Right atrium auricular region (tissue), 2 donors: ENCODE measurements at places on chromosomes 11 and 22. TPM values are rescaled to one million over a fixed set of nuclear protein-coding genes. Genes with fewer than 3 reads are reported as not detected.

CENPM gene
- total RNA-seq, result not detected

GRCh38 chr22:24175160-24175808, 6.0 kb upstream of the SUSD2 start:
- peak; percentile 80 for DNase-seq

DNA sequence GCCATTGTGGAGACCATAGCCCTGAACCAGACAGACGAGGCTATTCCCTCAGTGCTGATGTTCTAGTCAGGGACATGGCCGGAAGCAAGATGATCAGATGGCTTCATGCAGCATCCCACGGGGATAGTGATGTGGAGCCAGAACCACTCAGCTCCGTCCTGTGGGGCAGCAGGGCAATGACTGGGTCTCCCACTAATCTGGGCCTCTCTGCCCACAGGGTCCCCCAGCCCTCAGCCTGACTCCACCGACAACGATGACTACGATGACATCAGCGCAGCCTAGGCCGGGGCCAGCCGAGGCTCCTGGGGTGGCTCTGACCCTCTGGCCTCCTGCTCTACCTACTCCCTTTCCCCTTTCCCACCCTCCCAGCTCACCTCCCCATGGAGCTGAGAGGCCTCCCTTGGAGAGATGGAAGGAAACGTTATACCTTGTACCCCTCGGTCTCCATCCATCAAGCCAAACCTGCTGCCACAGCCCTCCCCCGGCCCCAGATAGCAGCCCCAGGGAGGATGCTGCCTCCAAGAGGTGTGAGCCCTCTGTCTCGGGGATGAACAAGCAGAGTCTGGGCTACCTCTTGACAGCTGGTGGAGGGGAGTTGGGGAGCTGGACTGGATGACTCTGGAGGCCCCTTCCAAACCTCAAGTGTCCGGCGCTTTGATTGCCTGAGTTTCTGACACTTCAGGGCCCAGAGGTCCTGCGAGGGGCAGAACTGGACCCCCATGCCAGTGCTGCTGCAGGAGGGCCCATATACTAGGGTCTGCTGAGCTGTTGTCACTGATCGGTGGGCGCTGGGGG, 47.8 kb downstream of the CD6 start:
- DNase-seq, result no peak

GRCh38 chr11:47593934-47594855, at the start of gene C1QTNF4:
Gene C1QTNF4 (minus strand): TSS chr11:47594411. CDS start chr11:47590810, 3,601 bp downstream.
- DNase-seq, result no peak

GRCh38 chr22:40183029-40183581, 5.4 kb downstream of the TNRC6B start:
- no peak for DNase-seq
